SIG-M5 (cell line): ENCODE measurements at places on chromosomes 4 and X.

GRCh38 chrX:29541038-29541437 lies 674.3 kb upstream of the MAGEB2 start:
- DNase-seq = no peak

GRCh38 chr4:105587841-105588240 lies 35.4 kb downstream of the ARHGEF38 start:
- DNase-seq = no peak

- no peak for DNase-seq
Observed at GRCh38 chr4:122548452-122548851, 72.4 kb downstream of the IL21 start.

DNA sequence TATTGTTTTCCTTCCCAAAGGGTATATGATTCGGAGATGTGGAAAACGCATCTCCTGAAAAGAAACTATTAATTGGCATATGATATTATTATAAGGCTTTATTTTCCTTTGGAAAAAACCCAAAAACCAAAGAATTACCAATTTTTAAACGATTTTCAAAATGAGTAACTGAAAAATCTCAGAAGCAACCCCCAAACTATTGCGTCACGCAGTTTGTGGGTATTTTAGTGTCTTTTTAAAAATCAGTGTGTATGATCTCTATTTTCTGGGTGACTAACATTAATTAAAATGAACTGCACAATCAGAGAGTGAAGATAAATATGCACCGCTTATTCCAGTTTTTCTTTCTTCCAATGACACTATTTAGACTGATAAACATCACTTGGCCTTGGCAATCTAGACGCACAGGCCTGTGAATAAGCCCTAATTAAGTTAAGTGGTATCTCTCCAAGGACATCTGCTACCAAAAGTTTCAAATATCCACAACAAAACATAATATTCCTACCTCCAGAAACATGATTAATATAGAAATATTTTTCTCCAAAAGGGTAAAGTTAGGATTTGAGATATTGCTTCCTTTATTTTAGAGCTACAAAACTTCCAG lies 511.5 kb upstream of the FAM241A start:
- no peak for DNase-seq

DNA sequence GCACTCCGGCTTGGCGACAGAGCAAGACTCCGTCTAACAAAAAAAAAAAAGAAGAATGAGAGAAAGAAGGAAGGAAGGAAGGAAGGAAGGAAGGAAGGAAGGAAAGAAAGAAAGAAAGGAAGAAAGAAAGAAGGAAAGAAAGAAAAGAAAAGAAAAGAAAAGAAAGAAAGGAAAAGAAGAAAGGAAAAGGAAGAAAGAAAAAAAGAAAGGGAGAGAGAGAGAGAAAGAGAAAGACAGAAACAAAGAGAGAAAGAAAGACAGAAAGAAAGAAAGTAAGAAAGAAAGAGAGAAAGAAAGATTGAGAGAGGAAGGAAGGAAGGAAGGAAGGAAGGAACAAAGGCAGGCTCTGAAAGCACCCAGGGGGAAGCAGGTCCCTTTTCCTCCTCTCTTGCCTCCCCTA lies 336.6 kb upstream of the GATB start:
- no peak for DNase-seq

GRCh38 chrX:150362599-150363481 lies at the start of gene MAMLD1:
Gene MAMLD1, plus strand, starts transcription at chrX:150363317. Its CDS starts 82,200 bp downstream, at chrX:150445517.
- no peak for DNase-seq

GRCh38 chr4:125547836-125548235 lies 233.1 kb downstream of the FAT4 start:
- DNase-seq = no peak

DNA sequence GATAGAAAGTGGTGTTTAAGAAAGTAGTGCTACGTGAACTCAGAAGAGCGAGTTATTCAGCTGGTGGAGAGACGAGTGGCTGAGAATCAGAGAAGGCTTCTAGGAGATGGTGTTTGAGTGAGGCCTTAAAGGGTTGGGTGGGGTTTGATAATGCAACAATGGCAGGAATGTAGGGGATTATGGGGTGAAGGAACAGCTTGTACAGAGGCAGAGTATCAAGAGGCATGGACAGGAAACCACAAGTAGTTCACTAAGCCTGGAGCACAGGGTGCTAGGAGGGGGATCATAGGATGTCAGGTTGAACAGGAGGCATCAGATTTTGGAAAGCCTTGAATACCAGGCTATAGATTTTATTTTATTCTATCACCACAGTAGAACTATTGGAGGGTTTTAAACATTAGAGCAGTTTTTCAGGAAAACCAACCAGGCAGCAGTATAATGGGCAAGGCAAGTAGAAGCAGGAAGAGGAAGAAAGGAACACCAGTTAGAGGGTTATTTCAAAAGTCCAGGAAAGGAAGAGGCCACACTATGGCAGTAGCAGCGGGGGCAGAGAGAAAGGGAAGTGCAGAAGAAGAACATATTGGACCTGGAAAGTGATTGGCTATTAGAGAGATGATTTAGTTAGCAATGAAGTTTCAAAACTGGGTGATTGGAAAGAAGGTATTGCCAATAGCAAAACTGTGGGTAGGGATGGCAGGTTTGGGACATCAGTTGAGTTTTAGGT lies 99.2 kb downstream of the DOCK11 start:
- DNase-seq = no peak

- no peak for DNase-seq
Observed at GRCh38 chr4:13559413-13559812, 15.1 kb upstream of the NKX3-2 start.

- DNase-seq = no peak
Observed at GRCh38 chr4:74335341-74336021, 27.2 kb downstream of the EPGN start.

GRCh38 chrX:119028733-119029330 lies 44.0 kb upstream of the CT47C1 start:
- DNase-seq = no peak

GRCh38 chr4:81663368-81663767 lies 191.7 kb upstream of the RASGEF1B start:
- no peak for DNase-seq

DNA sequence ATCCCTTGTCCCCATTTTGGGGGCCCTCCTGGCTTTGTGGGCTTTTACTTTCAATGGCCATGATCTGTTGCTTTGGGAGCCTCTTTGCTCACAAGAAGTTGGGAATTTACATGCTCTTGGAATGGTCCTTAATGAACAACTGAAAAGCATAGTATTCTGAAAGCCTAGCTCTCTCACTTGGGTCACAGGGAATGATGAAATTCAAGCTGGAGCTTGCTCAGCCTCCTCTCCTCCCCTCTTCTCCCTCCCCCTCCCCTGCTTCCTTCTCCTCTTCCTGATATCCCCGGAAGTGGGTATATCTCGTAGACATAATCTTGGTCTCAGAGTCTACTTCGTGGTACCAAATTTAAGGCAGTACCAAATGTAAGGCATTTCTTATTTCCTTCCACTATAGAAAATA lies 400.6 kb upstream of the NR3C2 start:
- no peak for DNase-seq

DNA sequence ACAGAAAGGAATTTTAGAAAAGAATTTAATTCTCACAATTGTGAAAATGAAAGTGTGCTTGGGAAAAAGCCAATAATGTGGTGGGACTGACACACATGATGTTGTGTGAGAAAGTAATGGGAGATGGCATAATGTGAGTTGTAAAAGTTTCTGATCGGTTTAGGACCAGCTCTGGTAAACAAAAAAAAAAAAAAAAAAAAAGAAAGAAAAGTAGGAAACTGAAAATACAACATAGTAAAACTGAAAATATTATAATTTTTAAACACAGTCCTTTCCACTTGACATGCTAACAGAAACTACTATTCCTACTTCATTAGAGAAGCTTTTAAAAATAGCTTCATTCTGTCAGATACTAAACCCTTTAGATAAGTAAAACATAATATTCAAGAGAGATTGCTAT lies 28.2 kb downstream of the RAP1GDS1 start:
- no peak for DNase-seq

- no peak for DNase-seq
Observed at GRCh38 chrX:154399527-154400368, 1.6 kb downstream of the RPL10 start.

- DNase-seq = no peak
Observed at GRCh38 chr4:72974694-72975487, 94.6 kb downstream of the COX18 start.

GRCh38 chr4:103774326-103774825 lies 54.6 kb upstream of the TACR3 start:
- DNase-seq = no peak

- DNase-seq = no peak
Observed at GRCh38 chr4:17251101-17251500, 260.8 kb downstream of the QDPR start.

- no peak for DNase-seq
Observed at GRCh38 chr4:27090406-27090805, 229.8 kb downstream of the STIM2 start.

GRCh38 chrX:63735882-63736281 lies 49.1 kb downstream of the ARHGEF9 start:
- DNase-seq = no peak

DNA sequence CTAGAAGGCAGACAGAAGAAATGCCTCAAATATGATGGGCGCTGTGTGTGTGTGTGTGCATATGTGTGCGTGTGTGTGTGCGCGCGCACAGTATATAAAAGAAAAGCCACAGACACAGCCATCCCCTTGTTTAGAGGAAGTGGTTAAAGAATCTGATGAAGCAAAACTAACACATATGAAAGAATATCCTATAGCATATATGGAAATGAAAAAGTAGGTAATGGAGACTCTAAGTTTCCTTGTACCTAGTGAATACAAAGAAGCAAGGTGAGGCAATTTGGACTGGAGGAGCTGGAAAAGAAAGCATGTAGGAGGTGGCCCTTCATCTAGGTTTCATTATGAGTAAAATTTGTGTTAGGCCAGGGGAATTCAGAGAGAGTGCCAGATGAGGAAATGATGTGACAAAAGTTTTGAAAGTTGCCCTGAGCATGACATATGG lies 58.6 kb upstream of the MCF2 start:
- no peak for DNase-seq

- DNase-seq = no peak
Observed at GRCh38 chrX:108420481-108420880, 17.7 kb downstream of the COL4A6 start.

DNA sequence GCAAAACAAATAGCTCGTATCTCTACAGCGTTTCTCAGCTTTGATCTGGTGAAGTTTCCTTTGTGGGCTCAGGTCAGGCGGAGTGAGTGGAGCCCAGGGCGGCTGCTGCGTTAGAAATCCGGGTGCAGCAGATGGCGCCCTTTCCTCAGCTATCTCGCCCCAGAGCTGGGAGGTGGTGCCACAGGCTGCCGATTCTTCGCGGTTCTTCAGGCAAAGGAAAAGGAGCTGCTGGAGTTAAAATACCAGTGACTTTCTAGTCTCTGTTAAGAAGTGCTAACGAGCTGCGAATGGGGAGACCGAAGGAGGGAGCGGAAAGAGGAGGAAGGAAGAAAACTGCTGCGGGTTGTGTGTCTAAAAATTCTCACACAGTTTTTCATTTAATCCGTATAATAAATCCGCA lies 114.6 kb downstream of the CPE start:
- DNase-seq = no peak

DNA sequence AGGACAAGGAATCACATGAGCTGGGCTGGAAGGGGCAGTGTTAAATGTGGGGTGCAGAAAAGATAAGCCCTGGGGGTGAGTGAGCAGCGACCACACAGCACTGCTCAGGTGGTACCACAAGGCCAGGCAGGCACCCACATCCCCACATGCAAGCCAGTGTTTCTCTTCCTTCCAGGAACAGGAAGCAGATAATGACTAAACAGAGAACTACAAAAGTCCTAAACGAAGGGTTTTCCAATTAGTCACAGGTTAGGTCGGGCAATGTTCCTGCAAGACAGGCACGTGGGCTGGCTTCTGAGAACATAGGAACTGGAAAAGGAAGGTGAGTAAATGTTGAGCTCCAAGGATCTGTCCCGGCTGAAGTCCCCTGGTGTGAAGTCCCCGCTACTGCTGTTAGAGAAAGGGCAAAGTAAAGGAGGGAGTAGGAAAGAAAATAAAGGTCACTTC lies 19.5 kb downstream of the RELL1 start:
- no peak for DNase-seq

DNA sequence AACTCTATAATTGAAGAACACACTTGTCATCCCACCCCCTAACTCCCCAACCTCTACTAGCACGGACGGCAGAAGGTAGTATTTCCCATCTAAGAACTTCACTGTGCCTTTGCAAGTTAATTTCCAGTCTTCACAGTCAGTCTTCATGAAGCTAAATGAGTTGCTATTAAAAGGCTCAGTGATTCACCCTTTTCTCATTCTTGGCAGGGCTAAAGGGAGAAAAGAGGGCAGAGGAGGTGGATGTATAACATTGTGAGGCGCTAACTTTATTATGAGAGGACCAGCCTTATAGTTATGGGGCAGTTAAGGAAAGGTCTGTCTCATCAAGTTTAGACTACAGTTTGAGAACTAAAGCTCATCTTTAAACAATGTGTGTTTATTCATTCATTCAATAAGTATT lies 161.0 kb upstream of the S100G start:
- no peak for DNase-seq

GRCh38 chrX:127574829-127575228 lies 477.4 kb downstream of the ACTRT1 start:
- DNase-seq = no peak

DNA sequence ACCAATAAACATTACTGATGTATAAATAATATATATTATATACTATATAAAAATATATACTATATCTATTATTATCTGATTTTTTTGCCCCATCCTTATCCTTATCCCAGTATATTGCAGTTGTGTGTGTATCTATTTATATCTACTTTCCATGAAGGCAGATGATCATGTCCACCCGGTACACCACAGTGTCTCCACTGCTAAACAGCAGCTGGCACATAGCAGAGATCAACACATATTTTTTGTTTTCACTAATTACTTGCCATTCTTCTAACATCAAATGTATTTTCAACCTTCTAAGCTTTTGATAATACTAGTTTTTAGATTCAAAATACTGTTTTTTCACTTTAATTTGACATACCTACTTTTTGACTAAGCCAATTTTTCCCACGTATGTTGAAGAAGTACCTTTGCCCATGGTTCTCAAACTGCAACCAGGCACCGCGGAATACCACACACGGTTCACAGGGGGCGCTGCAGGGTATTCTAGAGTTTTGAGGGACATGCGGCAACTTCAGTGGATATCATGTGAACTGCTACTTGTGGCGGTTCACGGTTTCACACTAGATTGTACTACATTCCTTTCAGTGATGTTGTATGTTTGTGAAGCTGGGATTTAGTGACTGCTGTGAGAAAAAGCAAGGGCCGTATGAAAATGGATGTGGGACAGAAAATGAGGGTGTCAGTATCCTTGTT lies 182.5 kb upstream of the NPY2R start:
- no peak for DNase-seq

GRCh38 chr4:15381806-15382338 lies 46.0 kb upstream of the C1QTNF7 start:
- no peak for DNase-seq

DNA sequence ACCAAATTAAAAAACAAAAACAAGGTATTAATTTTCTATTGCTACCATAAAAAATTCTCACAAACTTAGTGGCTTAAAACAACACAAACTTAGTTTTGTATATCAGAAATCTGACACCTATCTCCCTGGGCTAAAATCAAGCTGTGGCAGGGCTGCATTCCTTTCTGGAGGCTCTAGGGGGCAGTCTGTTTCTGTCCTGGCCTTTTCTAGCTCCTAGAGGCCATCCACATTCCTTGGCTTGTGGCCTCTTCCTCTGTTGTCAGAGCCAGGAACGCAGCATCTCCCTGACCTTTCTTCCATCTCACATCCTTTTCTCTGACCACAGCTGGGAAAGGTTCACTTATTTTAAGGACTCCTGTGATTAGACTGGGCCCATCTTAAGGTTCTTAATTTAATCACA lies 38.9 kb upstream of the TLR2 start:
- no peak for DNase-seq

GRCh38 chr4:56389558-56389957 lies 2.3 kb upstream of the AASDH start:
- DNase-seq = no peak

- no peak for DNase-seq
Observed at GRCh38 chr4:71230271-71231128, 108.3 kb upstream of the SLC4A4 start.
